Activated naive CD4-positive, alpha-beta T cell treated with anti-CD3 and anti-CD28 coated beads, Interleukin-2, amount 10 ng/mL, durations not matched to agents 5 hours and 36 hours (primary cell): ENCODE measurements at places on chromosomes 12 and 14. TPM values are rescaled to one million over a fixed set of nuclear protein-coding genes. Genes with fewer than 3 reads are reported as not detected.

Gene NTS
- not detected for total RNA-seq

Gene C3AR1
- 2.3 TPM for total RNA-seq

Gene LYZ
- total RNA-seq: 0.14 TPM

Gene INHBE
- not detected for total RNA-seq

Gene GPR137C
- total RNA-seq: 0.45 TPM

Gene MAP3K9
- 8.7 TPM for total RNA-seq

Gene INSM2
- not detected for total RNA-seq

Gene DBX2
- not detected for total RNA-seq

Gene CLEC4D
- 0.23 TPM for total RNA-seq

Gene ZNF891
- 3.4 TPM for total RNA-seq

Gene LRP1-AS
- not detected for total RNA-seq

Gene CACNA2D4
- 11.3 TPM for total RNA-seq

Gene PTPN21
- total RNA-seq: 0.10 TPM

Gene ERO1A
- total RNA-seq: 188 TPM

Gene ST8SIA1
- 0.19 TPM for total RNA-seq

Gene ENDOU
- total RNA-seq: not detected

Gene PTGER2
- total RNA-seq: 158 TPM

Gene PTPN6
- total RNA-seq: 394 TPM

Gene ASB2
- 22.9 TPM for total RNA-seq

Gene EXOC5
- total RNA-seq: 64.7 TPM

Gene GPX2
- not detected for total RNA-seq

Gene COA8
- total RNA-seq: 27.3 TPM

Gene NOS1
- total RNA-seq: not detected

Gene TTC9
- 15.9 TPM for total RNA-seq

Gene KRT77
- total RNA-seq: not detected

Gene CTSG
- total RNA-seq: 0.36 TPM

Gene LRIG3
- total RNA-seq: not detected
